Iris pigment epithelial cell (primary cell): ENCODE measurements at places on chromosomes 12 and 14.
A peak's percentile ranks its signal among the peaks of the same experiment; 100 is the strongest.

DNA sequence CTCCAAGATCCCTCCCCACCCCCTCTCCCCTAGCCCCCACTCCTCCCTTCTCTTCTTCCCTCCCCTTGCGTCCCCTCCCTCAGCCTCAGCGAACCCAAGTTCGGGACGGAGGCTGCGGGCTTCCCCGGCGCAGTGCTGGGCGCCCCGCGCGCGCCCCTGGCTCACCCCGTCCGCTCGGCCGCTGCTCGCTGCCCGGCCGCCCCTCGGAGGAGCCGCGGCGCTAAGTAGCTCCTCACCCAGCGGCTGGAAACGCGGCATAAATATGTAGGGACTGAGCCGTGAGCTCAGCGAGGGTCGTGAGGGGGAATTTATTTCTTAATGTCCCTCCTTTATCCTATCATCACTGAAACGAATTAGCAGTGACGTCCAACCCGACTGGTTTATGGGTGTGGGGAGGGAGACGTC lies at the start of gene NOS1:
Gene NOS1 (minus strand): TSS at position 280 of the 405 bp plus-strand sequence. CDS start 30,557 bp downstream, outside the sequence.
- no peak for DNase-seq

DNA sequence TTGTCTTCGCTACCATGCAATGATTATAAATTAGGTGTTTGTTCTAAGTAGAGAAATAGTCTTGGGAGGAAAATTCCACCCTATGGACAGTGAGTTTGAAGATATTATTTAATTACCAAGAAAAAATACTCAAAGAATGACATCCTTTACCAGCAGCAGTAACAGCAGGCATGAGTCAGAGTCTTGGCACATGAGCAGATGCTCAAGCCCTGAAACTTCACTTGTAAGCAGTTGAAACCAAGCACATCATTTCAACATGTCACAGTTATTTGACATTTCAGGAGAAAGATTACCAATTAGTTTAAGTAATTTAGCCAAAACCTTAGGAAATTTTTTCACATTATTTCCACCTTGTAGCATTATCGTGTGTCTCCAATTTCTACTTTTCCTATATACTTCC lies 99.2 kb downstream of the C12orf50 start:
- peak; percentile 82 for DNase-seq

GRCh38 chr14:45051180-45051579 lies 32.7 kb upstream of the PRPF39 start:
- DNase-seq: no peak

GRCh38 chr14:24334431-24335291 lies at the start of gene ADCY4:
Gene ADCY4 (minus strand): TSS chr14:24335071. CDS start chr14:24334652, 419 bp downstream.
- DNase-seq: no peak

- no peak for DNase-seq
Measured at GRCh38 chr12:674272-674781, 11.1 kb upstream of the NINJ2 start.

DNA sequence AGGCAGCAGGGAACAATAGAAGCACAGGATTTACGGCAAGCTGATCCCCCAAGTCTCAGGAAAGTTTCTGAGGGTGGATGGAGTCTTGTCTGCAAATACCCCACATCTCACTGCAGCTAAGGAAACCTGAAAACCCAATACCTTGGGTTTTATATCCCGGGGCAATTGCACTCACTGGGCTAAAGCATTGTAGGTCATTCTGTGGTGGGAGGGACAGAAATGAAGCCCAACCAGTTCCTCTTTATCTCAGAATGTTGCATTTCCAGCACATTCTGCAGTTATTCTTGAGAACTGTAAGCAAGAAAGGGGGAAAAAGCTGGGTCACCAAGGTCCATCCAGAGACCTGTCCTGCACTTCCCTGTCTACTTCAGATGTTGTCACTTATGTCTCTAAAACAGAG lies 39.8 kb downstream of the C12orf42 start:
- no peak for DNase-seq

DNA sequence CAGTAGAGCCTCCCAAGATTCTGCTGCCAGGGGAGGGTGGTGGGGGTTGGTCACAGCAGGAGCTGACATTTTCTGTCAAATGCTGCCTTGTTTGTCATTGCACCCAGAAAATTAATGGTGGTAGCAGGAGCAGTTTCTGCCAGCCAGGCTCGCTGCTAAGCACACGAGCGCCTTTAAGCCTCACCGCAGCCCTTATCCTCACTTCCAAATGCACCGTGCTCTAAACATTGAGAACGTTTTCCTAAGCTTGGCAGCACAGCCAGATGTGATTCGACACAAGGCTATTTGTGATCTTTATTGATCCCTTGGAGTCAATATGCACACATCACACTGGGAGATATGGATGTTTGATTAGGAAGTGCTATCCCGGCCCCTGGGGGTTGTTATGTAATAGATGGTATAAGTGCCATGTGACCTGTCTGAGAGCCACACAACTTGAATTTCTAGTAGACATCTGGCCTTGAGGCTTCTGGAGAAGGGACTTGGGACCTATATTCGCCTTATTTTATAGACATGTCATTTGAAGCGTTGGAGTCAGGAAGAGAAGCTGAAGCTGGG lies 31.6 kb upstream of the BEGAIN start:
- DNase-seq: no peak

GRCh38 chr14:31283578-31284252 lies 76.1 kb upstream of the HECTD1 start:
- peak; percentile 15 for DNase-seq

DNA sequence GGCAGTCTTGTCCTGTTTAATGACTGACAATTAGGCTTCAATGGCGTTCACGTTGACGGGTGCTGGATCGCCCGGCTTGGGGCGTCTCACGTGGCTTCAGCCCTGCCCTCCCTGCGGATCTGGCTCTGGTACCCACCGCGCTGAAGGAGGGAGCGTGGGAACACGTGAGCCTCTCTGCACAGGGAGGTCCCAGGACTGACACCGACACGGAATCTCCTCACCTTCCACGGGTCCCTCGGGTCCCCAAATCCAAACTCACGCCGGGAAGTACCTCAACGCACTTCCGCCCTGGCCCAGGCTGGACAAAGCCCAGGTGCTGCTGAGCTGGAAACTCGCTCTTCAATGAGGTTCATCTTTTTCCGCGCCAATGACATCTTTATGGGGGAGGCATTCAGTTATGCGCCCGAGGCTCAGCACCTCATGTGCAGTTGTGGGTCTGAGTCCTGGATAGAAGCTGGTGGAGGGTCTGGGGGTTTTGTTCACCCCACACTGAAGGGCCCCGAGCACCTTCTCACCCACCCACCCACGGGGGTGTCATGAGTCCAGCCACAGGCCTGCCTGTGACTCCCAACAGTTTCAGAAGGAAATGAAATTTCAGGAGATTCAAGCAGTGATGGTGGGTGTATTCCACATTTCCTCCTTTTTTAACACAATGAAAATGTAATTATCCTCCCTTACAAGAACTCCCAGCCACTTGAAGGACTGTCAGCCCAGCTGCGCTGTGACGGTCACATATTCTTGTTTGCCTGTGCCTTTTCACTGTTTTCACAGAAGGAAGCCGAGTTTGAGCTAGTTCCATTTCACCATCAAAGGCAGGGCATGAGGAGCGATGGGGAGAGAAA lies 251.7 kb upstream of the SFSWAP start:
- DNase-seq: no peak

- peak; percentile 73 for DNase-seq
Measured at GRCh38 chr12:105382771-105383622, 52.5 kb downstream of the C12orf75 start.

DNA sequence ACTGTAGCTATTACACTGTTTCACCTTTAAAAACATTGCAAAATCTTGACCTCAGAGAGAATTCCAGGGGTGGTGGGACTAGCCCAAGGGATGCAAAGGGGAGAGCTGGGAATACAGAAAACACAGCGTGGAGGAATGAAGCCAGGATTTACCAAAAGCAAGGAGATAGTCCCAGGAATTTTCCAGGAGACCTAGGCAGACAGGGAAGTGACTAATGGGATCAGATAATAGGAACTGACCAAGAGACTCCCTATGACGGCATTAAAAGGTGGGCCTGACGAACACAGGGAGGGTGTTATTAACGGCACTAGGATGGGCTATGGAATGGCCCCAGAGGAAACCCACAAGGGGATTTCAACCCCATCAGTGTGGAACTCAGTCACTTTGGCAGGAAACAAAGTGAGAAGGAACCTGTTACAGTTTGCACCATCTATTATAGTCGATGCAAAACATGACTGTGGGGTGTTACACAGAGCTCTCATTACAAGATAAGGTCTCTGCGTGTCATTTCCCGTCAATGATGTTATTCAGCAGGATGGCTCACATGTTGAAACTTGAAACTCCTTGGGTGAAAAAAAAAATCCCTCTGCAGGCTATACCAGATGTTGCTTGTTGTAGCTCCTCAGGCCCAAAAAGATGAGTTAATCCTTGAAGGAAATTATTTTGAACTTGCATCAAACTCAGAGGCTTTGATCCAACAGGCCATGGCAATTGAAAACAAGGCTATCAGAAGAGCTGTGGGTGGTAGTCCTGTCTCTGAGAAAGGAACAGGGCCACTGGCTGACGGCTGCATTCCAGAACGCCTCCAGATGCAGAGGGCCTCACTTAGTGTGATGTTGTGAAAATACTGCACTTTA lies 58.7 kb downstream of the DRAM1 start:
- peak; percentile 99 for DNase-seq

GRCh38 chr12:111426344-111427185 lies 20.8 kb downstream of the SH2B3 start:
- DNase-seq: peak; percentile 76

DNA sequence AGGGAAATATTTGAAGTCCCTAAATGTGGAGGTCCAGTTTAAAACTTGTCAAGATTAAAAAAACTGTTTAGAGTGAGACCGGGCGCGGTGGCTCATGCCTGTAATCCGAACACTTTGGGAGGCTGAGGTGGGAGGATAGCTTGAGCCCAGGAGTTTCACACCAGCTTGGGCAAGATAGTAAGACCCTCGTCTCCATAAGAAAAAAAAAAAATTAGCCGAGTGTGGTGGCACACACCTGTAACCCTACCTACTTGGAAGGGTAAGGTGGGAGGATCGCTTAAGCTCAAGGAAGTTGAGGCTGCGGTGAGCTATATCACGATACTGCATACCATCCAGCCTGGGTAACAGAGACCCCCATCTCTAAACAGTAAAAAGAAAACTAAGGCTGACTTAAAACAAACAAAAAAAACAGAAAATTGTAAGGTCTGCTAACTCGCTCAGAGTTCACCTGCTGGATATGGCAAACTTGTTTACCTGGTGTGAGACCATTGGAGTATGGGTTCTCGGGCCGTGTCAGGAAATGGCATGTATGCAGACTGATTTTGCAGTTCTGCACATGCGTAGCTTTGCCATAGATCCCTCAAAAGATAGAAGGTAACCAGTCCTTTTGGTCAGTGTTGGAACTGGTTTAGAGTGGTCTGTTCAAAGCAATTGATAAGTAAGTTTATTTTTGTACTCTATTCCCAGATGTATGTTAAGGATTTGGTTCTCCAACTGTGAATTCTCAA lies 2.1 kb downstream of the RNF10 start:
- DNase-seq: no peak

GRCh38 chr12:53872367-53872766 lies 66.3 kb upstream of the HOXC13 start:
- DNase-seq: no peak

GRCh38 chr14:70782361-70782760 lies 27.0 kb downstream of the MAP3K9 start:
- DNase-seq: peak; percentile 83

- no peak for DNase-seq
Measured at GRCh38 chr14:73459959-73460358, 1.6 kb upstream of the NUMB start.

DNA sequence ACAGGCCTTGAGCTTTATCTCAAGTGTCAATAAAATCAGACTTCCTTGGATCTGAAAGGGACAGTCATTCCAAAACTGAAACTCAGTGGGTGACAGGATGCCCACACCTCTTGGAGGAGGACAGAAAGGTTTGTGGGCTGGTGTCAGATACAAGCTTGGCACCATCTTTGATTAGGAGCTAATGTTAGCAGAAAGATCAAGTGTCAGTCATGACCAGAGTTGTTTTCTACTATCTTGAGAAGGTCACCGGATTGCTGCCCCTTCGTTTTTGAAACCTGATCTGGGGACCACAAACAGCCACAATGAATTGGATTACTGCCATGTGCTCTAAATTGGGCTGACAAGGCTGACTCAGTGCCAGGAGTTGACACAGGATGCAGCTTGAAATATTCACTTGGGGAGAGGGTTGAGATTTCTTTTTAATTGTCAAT lies 88.3 kb downstream of the OTOGL start:
- DNase-seq: peak; percentile 62

GRCh38 chr12:53227341-53227740 lies 4.7 kb downstream of the RARG start:
- no peak for DNase-seq

GRCh38 chr14:102396521-102396920 lies 33.8 kb downstream of the TECPR2 start:
- DNase-seq: no peak

DNA sequence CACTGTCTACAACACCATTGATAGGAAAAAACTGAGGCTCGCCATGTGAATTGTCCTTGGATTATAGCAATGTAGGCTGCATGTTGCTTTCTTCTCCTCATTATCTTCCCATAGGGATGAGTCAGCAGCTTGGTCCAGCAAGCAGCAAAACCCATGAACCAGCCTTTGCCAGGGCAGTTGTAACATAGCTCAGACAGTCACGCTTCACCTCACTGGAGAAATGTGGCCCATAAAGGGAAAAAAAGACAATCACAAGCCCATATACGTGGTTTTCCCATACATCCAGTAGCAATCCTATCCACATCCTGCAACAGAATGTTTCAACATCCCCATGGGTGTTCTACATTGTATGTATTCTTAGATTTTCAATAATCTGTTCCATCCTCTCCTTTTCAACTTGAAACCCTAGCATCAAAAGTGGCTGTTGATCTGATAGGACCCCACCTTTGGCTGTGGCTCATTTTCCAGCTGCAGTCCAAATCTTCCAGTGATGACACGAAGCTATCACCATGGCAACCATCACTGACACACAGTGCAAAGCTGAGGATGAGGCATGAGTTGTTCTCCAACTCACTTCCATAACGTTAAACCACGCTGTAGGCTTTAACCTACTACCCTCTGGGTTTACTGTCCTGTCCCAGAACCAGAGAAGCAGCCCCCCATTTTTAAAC lies 34.0 kb downstream of the GRIN2B start:
- DNase-seq: no peak

DNA sequence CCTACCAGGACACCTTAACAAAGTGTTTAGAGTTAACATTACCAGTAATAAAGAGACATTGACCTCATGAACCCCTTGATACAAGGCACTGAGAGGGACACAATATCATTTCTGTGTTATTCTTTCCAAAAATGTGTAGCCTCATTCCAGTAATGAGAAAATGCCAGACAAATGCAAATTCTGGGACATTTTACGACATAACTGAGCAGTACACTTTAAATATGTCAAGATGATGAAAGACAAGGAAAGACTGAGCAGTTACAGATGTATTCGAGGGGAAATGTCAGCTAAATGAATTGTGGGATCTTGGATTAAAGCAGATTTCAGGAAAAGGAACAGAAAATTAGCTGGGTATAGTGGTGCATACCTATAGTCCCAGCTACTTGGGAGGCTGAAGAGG lies 255.6 kb downstream of the ERC1 start:
- DNase-seq: no peak

GRCh38 chr14:95662376-95663186 lies 23.6 kb upstream of the TCL1B start:
- no peak for DNase-seq

GRCh38 chr12:123263196-123263817 lies 8.3 kb downstream of the CDK2AP1 start:
- no peak for DNase-seq
